ENCODE measurements at places on chromosomes 2 and 18.

GRCh38 chr2:204583773-204584172 is 38.5 kb downstream of the PARD3B start:
- DNase-seq = no peak

GRCh38 chr2:105100046-105100840 is 62.4 kb downstream of the MRPS9 start:
- DNase-seq = no peak

- DNase-seq = peak; percentile 63
Measured at GRCh38 chr2:90069290-90069894, 1377.9 kb downstream of the RPIA start.

DNA sequence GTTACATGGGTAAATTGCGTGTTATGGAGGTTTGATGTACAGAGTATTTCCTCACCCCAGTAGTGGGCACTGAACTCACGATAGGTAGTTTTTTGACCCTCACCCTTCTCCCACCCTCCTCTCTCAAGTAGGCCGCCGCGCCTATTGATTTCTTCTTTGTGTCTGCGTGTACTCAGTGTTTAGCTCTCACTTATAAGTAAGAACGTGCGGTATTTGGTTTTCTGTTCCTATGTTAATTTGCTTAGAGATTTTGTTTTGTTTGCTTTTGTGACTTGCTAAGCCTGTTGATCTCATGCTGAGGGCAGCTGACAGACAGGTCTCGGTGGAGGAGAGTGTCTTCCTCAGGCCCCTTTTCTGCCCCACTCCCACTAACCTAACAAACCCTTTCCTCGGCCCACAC is 36.2 kb downstream of the ACOXL start:
- no peak for DNase-seq

DNA sequence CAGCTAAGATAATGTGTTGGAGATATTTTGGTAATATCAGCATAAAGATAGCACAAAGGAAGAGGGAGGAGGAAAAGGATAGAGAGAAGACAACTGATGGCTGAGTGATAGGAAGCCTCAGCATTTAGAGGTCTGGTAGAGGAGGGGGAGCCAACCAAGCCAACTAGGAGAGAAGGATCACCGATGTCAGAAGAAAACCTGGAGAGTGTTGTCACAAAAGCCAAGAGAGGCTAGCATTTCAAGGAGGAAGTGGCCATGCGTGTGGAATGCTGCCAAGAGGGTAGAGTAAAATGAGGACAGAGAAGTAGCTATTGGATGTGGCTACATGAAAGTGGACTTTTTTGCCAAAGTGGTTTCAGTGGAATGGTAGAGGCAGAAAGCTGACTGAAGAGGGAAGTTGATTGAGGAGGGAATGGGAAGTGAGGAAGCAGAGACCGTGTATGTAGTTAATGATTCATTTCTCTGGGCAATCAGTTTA is 34.3 kb downstream of the LCLAT1 start:
- peak; percentile 56 for DNase-seq

DNA sequence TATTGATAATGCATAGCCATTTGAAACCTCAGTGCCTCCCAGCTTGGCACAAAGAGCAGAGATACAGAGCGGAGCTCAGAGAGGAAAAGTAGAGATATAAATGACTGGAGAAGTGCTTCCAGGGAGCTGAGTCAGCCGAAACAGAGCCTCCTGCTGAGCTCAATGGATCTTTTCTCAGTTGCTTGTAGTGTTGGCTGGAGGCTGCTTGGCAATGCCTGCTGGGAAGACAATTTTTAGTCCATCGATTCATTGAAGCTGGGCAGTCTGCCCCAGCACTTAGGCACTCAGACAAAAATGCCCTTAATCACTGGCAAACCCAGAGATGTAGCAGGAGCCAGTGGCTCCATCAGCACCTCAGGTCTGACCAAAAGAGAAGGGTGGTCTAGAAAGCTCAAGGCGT is 81.3 kb upstream of the SETBP1 start:
- DNase-seq = no peak

- DNase-seq = peak; percentile 49
Measured at GRCh38 chr2:173400760-173401159, 46.1 kb downstream of the CDCA7 start.

- DNase-seq = no peak
Measured at GRCh38 chr18:5955861-5956260, 60.5 kb upstream of the TMEM200C start.

DNA sequence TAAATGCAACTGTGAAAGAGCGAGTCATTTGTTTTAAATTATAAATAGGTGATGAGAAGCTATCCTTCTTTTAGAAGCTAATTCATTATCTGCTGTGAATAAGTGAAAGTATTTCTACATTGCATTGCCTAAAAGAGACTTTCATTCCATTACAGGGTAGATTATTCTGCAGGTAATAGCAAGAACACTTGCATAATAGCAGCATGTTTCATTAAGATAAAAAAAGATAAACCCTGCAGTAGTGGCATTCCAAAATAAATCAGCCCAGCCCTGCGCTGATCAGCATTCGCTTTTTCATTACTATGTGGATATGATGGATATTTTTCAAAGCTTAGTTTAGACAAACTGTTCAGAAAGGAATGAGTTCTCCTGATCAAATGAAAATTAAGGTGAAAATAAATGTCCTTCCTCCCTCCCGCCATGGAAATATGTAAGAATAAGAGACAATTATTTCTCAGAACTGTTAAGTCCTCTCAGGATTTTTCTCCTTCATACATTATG is 72.8 kb downstream of the DSC3 start:
- no peak for DNase-seq

DNA sequence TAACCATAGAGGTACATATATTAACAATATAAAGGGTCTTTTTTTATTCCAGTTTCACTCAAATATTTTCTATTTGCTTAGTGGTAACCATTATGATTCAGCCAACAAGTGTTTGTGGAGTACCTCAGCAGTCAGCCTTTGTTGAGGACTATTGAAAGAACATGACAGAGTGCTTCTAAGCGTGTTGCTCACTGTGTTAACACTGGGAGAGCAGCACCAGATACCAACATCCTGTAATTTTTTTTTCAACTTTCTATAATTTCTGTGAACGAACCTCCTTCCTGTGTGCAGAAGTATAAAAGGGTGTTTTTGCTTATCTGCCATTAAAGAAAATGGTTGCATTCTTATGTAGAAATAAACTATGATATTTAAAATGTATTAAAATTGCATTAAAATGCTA is 239.0 kb downstream of the PHLPP1 start:
- DNase-seq = no peak

DNA sequence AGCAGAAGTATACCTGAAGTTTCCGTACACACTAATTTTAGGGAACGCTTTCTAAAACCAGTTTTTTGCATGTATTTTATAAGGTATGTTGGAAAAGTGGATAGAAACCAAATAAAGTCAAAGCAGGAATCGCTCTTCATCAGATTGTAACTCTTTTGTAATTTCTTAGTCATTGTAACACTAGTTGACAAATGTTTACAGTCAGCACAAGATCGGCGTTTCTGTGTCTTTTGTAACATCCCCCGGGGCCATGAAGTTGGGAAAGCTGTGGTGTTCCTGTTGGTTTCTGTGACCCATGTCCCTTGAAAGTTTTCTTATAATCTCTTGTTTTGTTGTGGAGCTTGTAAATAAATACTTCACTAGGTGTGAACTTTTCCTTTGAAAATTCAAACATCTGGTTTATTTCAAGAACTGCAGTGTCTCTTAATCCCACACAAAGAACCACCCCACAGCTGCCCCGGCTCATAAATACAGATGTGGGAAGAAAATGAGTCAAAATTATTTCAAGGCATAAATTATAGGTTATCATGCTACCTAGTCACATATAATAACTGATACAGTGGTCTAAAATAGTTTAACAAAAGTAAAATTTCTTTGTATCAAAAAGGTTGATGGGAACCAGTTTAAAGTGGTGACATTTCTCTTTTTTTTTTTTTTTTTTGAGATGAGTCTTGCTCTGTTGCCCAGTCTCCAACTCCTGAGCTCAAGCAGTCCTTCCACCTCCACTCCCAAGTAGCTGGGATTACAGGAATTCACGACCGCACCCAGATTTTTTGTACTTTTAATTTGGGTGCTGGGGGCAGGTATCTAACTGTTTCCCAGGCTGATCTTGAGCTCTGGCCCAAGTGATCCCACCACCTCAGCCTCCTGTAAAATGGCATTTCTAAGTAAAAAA is 751 bp upstream of the NMI start:
- peak; percentile 64 for DNase-seq

GRCh38 chr2:223093436-223094241 is 41.6 kb downstream of the KCNE4 start:
- no peak for DNase-seq

GRCh38 chr2:69914950-69915945 is at the start of gene MXD1:
Gene MXD1 (plus strand): TSS chr2:69915109. CDS start chr2:69915331, 222 bp downstream.
- DNase-seq = peak; percentile 50

- no peak for DNase-seq
Measured at GRCh38 chr2:172066394-172066886, 18.9 kb upstream of the DLX1 start.

- no peak for DNase-seq
Measured at GRCh38 chr2:13584020-13584419, 867.3 kb downstream of the TRIB2 start.

GRCh38 chr2:25032901-25033300 is 9.0 kb upstream of the EFR3B start:
- no peak for DNase-seq

- no peak for DNase-seq
Measured at GRCh38 chr2:99865818-99866676, 276.3 kb downstream of the AFF3 start.

GRCh38 chr2:37969731-37970130 is 44.6 kb downstream of the RMDN2 start:
- no peak for DNase-seq

DNA sequence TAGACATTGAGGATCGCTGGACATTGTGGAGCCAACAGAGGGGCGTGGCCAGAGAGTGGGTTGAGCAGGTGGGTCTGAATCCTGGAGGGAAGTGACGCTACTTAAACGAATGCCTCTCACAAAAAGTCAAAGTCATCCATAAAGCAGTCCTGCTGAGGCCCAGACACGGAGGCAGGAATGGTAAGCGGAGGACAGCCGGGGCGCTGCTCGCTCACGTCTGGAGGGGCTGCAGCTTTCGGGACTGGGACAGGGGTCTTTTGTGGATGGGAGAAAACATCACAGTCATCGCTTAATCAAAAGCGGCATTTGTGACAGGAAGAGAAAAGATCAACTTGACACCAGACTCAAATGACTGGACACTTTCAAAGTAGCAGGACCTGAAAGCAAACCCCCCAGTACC is 88.4 kb downstream of the PTGR3 start:
- DNase-seq = no peak

DNA sequence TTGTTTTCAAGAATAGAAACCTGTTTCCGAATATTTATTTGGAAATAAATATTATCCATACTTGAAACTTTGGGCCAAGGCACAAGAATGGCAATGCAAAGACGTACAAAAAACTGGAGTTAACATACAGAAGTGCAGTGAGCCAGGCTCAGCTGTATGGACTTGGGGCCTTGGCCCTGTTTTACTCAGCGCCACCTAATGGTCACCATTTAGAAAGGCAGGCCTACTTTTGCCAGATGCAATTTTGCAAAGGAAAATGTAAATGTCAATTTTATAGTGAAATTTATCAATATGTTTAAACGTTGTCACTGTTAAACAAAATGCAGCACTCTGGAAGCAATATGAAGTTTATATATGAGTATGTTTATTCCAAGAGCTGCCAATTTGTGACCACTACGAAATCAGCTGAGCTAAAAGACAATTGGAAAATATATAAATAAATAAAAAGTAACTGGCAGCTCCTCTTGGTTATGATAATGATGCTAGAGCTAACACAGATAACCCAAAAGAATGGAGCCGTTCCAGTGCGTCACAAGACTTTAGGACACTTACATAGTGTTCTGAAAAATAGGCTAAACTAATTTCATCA is 155.0 kb downstream of the ARHGAP15 start:
- peak; percentile 87 for DNase-seq

GRCh38 chr2:75798569-75798968 is 87.9 kb upstream of the GCFC2 start:
- DNase-seq = no peak

- DNase-seq = no peak
Measured at GRCh38 chr18:25047983-25048382, 304.0 kb downstream of the ZNF521 start.

GRCh38 chr18:67511840-67512239 is 4.7 kb downstream of the DSEL start:
- no peak for DNase-seq

DNA sequence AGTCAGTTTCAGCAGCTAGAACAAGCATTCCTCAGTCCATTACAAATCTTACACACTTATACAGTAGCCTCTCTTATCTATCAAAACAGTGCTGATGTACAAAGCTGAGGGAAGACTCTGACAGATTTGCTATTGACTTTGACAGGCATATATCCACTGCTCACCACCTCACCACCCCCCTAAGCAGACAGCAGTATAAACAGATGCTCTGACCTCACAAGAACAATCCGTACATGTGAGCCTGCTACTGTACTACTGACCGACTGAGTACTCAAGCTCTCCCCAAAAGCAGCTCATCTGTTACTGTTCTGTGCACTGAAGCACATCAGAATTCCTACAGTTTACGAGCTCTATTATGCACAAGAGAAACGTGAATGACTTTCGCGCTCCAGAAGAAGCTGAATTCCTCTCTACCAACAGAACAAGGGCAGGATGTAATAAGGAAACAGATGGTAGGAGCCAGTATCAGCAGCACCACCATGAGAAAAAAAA is 95.6 kb upstream of the PDE1A start:
- DNase-seq = peak; percentile 1

DNA sequence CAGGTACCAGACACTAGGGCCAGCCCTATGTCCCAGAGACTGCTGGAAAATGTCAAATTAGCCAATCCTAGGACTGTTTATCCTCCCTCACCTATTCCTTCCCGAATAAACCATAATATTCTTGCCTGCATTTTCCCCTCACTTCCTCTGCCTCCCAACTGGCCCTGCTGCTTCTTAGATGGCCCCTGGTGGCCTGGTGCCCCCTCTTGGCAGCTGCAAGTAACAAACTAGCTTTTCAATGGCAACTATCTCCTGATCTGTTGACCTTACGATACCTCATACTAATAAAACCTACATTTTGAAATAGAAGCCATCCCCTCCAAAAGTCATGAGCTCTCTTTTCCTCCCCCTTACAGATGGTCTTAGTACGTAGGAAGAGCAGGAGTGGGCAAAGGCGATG is 132.0 kb downstream of the ALPK2 start:
- peak; percentile 16 for DNase-seq

- DNase-seq = no peak
Measured at GRCh38 chr2:220696280-220696669, 875.8 kb downstream of the EPHA4 start.

GRCh38 chr2:29747786-29748470 is 173.5 kb downstream of the ALK start:
- DNase-seq = no peak

GRCh38 chr2:1494906-1495305 is 81.6 kb downstream of the TPO start:
- no peak for DNase-seq

GRCh38 chr2:150552041-150552820 is 64.8 kb upstream of the RND3 start:
- no peak for DNase-seq

GRCh38 chr2:128416806-128417205 is 98.1 kb upstream of the HS6ST1 start:
- DNase-seq = no peak

GRCh38 chr2:14884651-14885050 is 252.1 kb downstream of the LRATD1 start:
- no peak for DNase-seq
